Smooth muscle cell of bladder (primary cell): ENCODE measurements at places on chromosomes 6 and 20. TPM values are rescaled to one million over a fixed set of nuclear protein-coding genes. Genes with fewer than 3 reads are reported as not detected.

Gene PIM1
- 35.3 and 44.7 TPM in 2 replicates for total RNA-seq

Gene C20orf204
- total RNA-seq = 0.57 and 0.92 TPM in 2 replicates

Gene RNGTT
- total RNA-seq = 13.5 and 14.4 TPM in 2 replicates

Gene DTD1
- total RNA-seq = 54.7 and 84.1 TPM in 2 replicates

Gene CGA
- total RNA-seq = 0.09 TPM in 1 of 2 replicates, not detected in the other

Gene IL20RA
- 0.14 and 0.55 TPM in 2 replicates for total RNA-seq

Gene C6orf15
- not detected in 2 replicates for total RNA-seq

Gene IMPG1
- total RNA-seq = not detected in 2 replicates

Gene PLCB1
- 50.3 and 52.3 TPM in 2 replicates for total RNA-seq

Gene TAGAP
- not detected in 2 replicates for total RNA-seq

Gene SYTL3
- total RNA-seq = 2.4 and 4.2 TPM in 2 replicates

Gene MAPK13
- total RNA-seq = 5.7 and 8.1 TPM in 2 replicates

Gene MEP1A
- total RNA-seq = not detected in 2 replicates

Gene ADGRF4
- total RNA-seq = 0.71 and 0.74 TPM in 2 replicates

Gene VSTM2L
- total RNA-seq = 0.85 and 1.1 TPM in 2 replicates

Gene MCCD1
- total RNA-seq = not detected in 2 replicates

Gene BHLHE23
- not detected in 2 replicates for total RNA-seq

Gene RBPJL
- not detected in 2 replicates for total RNA-seq

Gene STX11
- 0.28 and 0.55 TPM in 2 replicates for total RNA-seq

Gene STMN3
- total RNA-seq = 2.1 and 2.3 TPM in 2 replicates

Gene TEAD3
- 5.4 and 6.8 TPM in 2 replicates for total RNA-seq

Gene MDFI
- total RNA-seq = 0.55 TPM in 1 of 2 replicates, not detected in the other

Gene ADA
- total RNA-seq = 5.3 and 14.7 TPM in 2 replicates

Gene CLVS2
- total RNA-seq = under 0.01 TPM in 2 replicates

Gene CDC25B
- total RNA-seq = 18.9 and 20.5 TPM in 2 replicates

Gene GNAS-AS1
- 0.71 and 1.2 TPM in 2 replicates for total RNA-seq

Gene MPIG6B
- not detected in 2 replicates for total RNA-seq

Gene KCTD20
- total RNA-seq = 45.7 and 47.6 TPM in 2 replicates

Gene WFDC5
- total RNA-seq = not detected in 2 replicates

Gene FOXC1
- 0.28 and 0.71 TPM in 2 replicates for total RNA-seq

Gene SMOC2
- under 0.01 TPM in 1 of 2 replicates, not detected in the other for total RNA-seq

Gene TOX2
- total RNA-seq = 1.1 and 1.3 TPM in 2 replicates

Gene RPL10A
- 2,520 and 2,942 TPM in 2 replicates for total RNA-seq

Gene TCF15
- 0.09 TPM in 1 of 2 replicates, not detected in the other for total RNA-seq

Gene CST2
- total RNA-seq = 0.55 and 0.71 TPM in 2 replicates

Gene ULBP1
- under 0.01 TPM in 1 of 2 replicates, not detected in the other for total RNA-seq

Gene STMND1
- not detected in 2 replicates for total RNA-seq

Gene CAP2
- 4.0 and 9.5 TPM in 2 replicates for total RNA-seq

Gene ANKRD66
- total RNA-seq = not detected in 2 replicates

Gene SLA2
- total RNA-seq = not detected in 2 replicates
